ENCODE measurements at places on chromosomes 7 and 10.

DNA sequence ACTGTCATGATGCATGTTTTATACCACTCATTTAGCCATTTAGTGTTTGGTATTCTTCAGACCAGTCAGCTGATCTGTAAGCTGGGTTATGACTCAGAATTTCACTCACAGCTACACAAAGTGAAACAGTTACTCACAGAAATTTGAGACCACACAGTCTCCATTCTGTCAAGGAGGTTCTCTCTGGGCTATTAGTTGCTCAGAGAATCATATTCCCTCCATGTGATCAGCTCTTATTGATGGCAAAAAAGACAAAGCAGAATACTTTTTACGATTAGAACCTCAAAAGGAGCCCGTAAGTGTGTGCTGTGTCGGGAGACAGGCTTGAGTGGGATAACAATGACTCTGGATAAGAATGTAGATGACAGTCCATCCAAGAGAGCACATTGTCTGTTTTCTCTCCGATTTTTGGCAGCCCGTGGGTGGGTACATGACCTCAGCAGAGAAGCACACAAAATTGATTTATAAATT is 277.6 kb upstream of the SORCS1 start:
- DNase-seq, result no peak

DNA sequence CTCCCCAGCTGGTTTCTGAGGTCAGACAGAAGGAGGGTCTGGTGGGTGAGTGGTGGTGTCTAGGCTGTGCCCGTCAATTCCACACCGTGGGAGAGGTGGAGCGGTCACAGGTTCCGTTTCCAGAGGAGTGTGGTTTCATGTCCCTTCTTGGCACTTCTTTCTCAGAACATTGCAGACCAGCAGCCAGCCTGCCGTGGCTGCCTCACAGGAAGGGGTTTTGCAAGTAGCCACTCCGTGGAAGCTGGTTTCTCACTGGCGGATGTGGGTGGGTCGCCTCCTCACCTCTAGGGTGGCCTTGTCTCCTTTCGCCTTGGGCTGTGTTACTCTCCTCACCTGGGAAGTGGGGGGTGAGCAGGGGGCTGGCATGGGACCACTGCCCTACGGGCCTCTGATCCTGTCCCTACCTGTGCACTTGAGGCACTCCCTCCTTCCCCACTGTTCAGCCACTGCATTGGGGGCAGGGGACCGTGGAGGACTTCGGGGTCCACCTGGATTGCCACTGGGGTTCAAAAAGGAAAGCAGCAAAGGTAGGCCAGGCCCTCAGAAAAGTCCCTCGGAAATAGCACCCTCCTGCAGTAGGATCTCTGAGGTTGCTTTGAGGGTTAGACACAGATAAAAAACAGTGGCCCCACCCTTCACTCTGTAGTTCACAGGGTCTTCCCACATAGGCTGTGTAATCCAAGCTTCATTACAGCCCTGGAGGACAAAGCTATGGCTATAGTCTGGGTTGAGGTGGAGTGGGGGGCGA is 33.9 kb downstream of the TSPAN14 start:
- DNase-seq, result peak; percentile 51

GRCh38 chr7:127890726-127891125 is 140.5 kb downstream of the LRRC4 start:
- no peak for DNase-seq

GRCh38 chr7:17951742-17952254 is 11.5 kb upstream of the SNX13 start:
- DNase-seq, result no peak

DNA sequence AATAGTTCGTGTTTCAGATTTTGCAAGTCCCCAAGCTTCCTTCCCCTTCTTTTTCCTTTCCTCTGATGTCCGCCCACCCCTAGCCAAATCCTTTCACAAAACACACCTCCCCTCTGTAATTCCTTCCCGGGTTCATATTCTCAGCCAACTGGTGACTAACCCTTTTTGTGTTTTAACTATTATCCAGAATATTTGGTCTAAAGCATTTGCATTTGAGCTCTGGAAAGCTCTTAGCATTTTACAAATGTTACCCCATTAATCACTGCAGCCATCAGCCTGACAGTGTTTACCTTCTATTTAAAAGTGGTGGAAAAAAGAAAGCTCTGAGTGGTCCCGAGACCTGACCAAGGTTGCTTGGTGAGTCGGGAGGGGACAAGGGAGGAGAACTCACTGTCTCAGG is 139.0 kb downstream of the CREB5 start:
- no peak for DNase-seq

DNA sequence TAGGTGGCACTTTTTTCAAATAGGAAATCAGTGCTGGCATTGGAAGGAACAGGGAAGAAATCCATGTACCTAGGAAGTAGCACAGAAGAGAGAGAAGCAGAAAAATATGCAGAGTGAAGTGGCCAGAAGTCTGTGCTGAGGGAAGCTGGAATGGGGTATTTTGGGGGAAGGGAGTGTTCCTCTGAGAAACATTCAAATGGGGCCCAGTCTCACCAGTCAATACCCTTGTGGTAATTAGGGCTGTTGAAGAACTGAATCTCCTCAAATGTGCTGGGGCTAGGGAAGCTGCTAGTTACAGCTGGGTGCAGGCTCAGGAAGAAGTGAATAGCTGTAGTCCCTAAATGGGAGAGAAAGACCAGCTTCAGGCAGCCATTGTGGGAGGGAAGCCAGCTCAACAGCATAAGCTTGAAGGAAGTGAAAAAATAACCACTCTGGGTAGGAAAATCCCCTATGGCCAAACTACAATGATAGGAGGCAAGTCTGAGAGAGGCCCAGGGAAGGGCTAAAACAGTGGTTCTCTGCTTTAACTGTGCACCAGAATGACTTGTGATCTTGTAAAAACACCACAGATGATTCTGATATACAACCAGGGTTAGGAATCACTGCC is 7.6 kb downstream of the NDST2 start:
- DNase-seq, result no peak

GRCh38 chr10:51937308-51938140 is 238.1 kb upstream of the CSTF2T start:
- DNase-seq, result no peak

- no peak for DNase-seq
Measured at GRCh38 chr7:155062411-155062810, 7.7 kb upstream of the HTR5A start.

DNA sequence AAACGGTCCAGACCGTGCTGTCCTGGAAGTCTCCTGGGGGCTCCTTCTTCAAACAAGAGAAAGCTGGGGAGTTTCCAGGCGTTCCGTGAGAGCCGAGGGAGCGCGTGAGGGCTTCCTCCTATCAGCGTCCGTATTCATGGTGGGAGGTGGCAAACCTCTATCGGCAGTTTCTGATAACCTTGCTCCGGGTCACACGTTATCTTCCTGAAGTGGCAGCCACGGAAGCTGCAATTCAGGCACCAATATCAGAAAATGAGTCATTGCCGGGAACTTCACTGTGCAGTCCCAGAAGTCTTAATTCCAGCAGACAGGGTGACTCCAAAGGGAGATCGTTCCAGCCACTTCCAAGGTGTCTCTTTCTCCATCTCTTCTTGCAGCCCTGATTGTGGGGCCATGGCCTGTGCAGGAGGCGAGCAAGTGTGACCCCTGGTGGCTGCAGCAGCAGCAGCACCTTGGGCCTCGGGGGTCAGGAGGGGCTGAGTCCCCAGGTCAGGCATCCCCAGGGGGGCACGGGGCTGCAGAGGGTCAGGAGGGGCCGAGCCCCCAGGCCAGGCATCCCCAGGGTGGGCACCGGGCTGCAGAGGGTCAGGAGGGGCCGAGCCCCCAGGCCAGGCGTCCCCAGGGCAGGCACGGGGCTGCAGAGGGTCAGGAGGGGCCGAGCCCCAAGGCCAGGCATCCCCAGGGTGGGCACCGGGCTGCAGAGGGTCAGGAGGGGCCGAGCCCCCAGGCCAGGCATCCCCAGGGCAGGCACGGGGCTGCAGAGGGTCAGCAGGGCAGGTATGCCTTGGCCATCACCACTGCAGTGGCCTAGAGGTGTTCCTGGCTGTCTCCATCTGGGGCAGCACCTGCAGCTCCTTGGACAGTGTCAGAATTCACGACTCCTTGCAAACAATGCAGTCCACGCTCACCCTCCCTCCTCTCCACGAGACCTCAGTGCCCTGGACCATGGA is 538.7 kb downstream of the DNAJB6 start:
- DNase-seq, result peak; percentile 45
